ENCODE measurements at places on chromosomes 7 and 10.

DNA sequence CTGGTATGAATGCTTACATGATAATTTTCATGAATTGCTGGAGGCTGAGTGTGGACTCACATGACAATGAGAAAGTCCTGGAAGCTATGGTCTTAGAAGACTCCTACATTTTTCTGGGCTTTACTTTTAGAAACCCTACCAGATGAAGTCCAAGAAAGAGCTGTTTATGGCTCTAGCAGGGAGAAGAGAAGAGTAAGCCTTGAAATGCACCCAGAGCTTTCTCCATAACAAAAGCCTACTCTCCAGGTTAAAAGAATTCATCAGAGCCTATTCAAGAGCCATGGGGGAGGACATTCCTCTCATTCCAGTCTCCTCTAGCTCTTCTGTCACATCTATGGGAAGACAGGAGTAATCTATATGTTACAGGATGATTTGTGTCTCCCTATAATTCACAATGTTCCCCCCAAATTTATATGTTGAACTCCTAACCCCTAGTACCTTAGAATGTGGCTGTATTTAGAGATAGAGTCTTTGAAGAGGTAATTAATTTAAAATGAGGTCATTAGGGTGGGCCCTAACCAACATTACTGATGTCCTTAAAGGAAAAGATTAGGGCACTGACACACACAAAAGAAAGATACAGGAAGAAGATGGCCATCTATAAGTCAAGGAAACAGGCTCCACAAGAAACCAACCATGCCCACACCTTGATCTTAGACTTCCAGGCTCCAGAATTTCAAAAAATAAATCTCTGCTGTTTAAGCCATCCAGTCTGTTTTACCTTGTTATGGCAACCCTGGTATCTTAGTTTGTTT is 193.8 kb upstream of the PTER start:
- DNase-seq, result no peak

DNA sequence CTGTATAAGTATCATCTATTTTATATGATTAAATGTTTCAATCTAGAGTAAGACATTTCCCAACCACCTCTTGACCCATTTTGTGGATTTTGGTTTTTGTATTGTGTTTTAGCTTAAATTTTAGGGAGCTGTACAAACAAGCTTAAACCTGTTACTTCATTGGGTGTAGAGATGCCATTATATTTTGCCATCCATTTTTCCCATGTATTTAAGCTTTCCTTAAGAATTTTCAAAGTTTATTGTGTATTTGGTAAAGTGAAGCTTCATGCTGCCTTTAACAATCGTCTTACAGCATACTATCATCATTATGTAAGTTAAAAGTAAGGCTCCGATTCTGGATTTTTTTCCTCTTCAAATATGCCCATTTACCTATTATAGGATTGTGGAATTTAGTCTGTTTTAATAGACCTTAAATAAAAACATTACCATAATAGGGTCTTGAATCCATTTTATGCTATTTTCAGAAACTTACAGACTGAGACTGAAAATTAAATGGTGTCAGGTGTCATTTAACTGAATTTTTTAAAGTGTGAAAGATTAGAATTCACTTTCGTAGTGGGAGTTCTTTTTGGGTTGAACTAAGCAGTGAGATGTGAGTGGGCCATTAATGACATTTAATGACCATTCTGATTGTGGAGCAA is 2.2 kb downstream of the KMT2E start:
- DNase-seq, result no peak

- DNase-seq, result no peak
These were observed 87.0 kb upstream of the SLC25A13 start for GRCh38 chr7:96408881-96409280.

DNA sequence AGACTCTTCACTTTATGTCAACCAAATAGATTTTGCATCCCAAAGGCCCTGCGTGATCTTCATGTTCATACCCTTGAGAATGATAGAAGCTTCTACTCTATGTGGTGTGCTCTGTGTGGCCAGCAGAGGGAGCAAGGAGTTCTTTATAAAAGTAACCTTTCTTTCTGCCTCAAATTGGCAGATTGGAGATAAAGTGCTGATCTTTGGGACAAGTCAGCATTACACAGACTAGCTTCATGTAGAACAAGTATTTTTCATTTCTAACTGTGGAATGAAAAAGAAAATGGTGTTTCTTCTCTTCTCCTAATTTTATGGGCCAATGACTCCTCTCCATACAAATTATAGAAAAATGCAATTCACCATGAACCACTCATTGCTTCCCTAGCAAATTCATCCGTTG is 1214.1 kb downstream of the SORCS1 start:
- DNase-seq, result peak; percentile 77

GRCh38 chr7:55484241-55484640 is 88.1 kb downstream of the VOPP1 start:
- no peak for DNase-seq

GRCh38 chr7:117270371-117270770 is 52.5 kb downstream of the WNT2 start:
- DNase-seq, result peak; percentile 52

- no peak for DNase-seq
These were observed 41.9 kb downstream of the LMTK2 start for GRCh38 chr7:98148607-98149006.

DNA sequence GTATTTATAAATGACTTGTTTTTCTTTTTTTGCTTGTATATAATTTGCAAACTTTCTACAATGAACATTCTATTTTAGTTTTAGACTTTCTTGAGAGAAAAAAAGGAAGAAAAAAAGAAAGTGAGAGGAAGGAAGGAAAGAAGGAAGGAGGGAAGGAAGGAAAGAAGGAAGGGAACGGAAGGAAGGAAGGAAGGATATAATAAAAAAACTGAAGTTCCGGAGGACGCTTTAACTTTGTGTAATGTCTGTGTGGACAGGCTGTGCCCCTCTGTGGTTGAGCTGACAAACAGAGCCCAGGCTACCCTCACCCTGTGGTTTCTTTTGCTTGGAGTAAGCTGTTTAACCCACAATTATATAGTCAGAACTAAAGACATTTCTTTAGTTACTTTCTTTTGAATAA is 108.7 kb downstream of the SEMA3D start:
- no peak for DNase-seq
